T-helper 17 cell (primary cell): ENCODE measurements at places on chromosomes 4 and X. TPM values are rescaled to one million over a fixed set of nuclear protein-coding genes. Genes with fewer than 3 reads are reported as not detected.
A peak's percentile ranks its signal among the peaks of the same experiment; 100 is the strongest.

The FGF2 gene
- 0.31 TPM for total RNA-seq

The FGFBP2 gene
- total RNA-seq, result 0.50 TPM

- peak overlapping the region; percentile 46 for H3K4me3 ChIP-seq
These were observed 556.3 kb downstream of the PPARGC1A start for GRCh38 chr4:23333556-23333945.

DNA sequence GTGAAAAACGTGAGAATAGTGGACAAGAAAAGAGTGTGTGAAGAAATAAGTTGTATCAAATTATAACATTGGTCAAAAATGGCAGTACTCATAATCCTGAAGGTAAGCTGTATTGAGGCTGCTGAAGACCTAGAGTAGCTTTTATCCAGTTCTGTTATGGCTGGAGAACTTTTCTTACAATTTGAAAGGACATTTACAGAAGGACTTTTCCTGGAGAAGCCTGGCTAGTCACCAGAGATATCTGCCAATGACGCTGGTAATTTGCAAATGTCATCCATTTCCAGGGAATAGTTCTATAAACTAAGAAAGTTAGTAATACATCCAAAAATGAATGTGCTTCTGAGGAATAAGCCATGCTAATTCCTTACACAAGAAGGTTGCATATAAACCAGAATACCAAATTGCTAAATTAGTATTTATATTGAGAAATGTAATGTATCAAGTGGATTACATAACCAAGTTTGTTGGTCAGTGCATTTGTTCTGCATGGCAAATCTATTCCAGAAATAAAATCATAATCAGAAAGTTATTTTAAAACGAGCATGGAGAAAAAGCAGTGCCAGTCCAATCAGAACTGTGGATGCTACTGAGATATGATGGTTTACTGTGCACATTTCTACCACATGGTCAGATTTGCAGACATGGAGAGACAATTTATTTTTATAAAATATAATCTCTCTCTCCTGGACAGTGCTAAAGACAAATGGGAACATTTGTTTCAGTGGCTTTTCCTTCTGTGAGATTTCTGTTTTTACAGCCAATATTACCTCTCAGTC lies 743.7 kb upstream of the HS3ST1 start:
- no peaks in the 10 kb centered on the region for H3K4me1 ChIP-seq
- H3K4me3 ChIP-seq, result no peak overlapping the region
- H3K27me3 ChIP-seq, result no peaks in the 10 kb centered on the region
- H3K27ac ChIP-seq, result no peak overlapping the region
- H3K36me3 ChIP-seq, result no peaks in the 10 kb centered on the region

DNA sequence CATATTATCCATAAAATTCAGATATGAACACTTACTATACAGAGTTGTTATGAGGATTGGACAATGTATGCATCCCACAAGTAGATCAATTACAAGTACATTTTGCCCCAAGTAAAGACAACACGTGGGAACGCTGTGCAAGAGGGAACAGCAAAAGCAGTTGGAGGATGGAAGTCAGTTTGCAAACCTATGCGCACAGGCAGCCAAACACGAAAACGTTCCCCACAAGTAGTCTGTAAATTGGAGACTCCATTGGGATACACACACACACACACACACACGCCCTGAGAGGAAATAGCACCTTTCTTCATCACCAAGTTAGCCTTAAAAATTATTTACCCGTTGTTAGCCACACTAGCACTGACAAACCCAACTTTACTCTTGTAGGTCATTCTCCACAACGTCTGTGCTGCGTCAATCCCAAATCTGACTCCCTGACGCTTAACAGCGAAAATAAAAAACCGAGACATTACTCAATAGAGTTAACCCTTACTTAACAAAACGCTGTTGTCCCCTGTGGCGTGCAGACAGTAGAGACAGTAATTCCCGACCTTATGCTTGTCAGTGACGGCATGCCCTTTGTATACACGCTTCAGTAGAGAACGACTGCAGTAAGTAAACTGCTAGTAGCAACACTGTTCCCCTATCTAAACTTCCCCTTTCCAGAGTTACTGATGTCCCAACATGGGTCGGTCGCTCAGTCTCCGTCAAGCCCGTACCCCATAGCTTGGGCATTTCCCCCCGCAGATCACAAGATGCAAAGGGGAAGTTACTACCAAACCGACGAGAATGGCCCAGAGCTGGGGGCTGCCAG lies 730 bp downstream of the MANBA start:
- H3K4me1 ChIP-seq, result peaks cover 34% of the 10 kb centered on the region
- H3K27me3 ChIP-seq, result peaks cover 8% of the 10 kb centered on the region
- peak overlapping the region; percentile 95 for H3K4me3 ChIP-seq
- peaks cover 2% of the 10 kb centered on the region for H3K36me3 ChIP-seq
- H3K27ac ChIP-seq, result peak overlapping the region; percentile 93

GRCh38 chrX:2523911-2524310 lies 23.1 kb upstream of the DHRSX start:
- peaks cover 3% of the 10 kb centered on the region for H3K36me3 ChIP-seq
- H3K27ac ChIP-seq, result no peak overlapping the region
- no peaks in the 10 kb centered on the region for H3K4me1 ChIP-seq
- H3K4me3 ChIP-seq, result no peak overlapping the region
- no peak for DNase-seq

DNA sequence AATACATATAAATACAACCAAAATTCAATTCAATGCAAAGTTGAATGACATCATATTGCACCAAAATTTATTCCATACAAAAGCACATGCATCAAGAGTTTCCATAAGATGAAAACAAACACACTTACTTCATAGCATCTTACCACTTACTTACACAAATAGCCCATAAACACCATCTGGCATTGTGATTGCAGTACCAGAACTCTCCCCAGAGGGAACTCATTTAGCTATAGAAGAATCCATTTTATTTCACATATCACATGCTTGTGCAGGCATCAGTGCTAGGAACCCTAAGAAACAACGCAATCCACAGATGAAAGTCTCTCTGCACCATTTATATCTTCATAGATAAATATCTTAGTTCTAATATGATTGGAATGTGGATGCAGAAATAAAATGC lies 77.9 kb downstream of the SLC7A11 start:
- no peak overlapping the region for H3K27ac ChIP-seq
- no peaks in the 10 kb centered on the region for H3K36me3 ChIP-seq
- no peaks in the 10 kb centered on the region for H3K4me1 ChIP-seq
- DNase-seq, result no peak

DNA sequence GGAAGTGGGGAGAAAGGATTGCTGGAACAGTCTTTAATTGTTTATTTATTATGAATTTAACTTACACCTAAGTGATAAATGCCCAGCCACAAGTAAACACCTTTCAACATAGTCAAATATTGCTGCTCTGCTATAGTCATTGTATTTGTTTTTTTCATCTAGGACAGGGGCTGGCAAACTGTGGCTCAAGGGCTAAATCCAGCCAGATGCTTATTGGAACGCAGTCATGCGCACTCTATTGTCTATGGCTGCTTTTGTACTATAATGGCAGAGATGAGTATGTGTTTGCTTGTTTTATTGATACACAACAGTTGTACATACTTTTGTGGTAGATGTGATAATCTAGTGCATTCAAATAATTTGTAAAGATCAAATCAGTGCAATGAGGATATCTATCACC lies 95.3 kb downstream of the ZAR1 start:
- H3K27ac ChIP-seq, result peak overlapping the region; percentile 67
- H3K4me1 ChIP-seq, result peaks cover 20% of the 10 kb centered on the region
- no peak overlapping the region for H3K4me3 ChIP-seq

- H3K36me3 ChIP-seq, result no peaks in the 10 kb centered on the region
- H3K27me3 ChIP-seq, result no peaks in the 10 kb centered on the region
- peaks cover 10% of the 10 kb centered on the region for H3K4me1 ChIP-seq
- no peak overlapping the region for H3K4me3 ChIP-seq
- DNase-seq, result no peak
These were observed 123.3 kb downstream of the SLC10A7 start for GRCh38 chr4:146398404-146398803.

- H3K4me1 ChIP-seq, result peaks cover 15% of the 10 kb centered on the region
- H3K27ac ChIP-seq, result peak overlapping the region; percentile 19
- peaks cover 15% of the 10 kb centered on the region for H3K27me3 ChIP-seq
- H3K4me3 ChIP-seq, result no peak overlapping the region
These were observed 26.9 kb downstream of the ARSJ start for GRCh38 chr4:113952452-113953029.

DNA sequence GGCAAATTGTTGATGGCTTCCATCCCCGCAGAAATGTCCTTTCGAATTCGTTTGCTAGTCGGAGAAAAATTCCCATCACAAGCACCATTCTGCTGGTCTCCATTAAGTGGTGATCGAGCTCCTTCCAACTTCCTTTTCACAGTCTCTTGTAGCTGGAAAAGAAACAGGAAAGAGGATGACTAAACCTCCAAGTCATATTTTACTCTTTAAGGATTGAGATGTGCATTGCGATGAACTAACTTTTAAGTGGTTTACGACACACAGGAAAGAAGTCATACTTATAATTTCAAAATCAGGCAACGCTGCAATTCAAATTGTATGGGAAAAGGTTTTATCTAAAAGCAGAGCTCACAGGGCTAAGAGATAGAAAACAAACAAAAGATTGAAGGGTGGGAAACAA lies 225.2 kb downstream of the MGST2 start:
- no peak overlapping the region for H3K4me3 ChIP-seq
- H3K36me3 ChIP-seq, result no peaks in the 10 kb centered on the region

DNA sequence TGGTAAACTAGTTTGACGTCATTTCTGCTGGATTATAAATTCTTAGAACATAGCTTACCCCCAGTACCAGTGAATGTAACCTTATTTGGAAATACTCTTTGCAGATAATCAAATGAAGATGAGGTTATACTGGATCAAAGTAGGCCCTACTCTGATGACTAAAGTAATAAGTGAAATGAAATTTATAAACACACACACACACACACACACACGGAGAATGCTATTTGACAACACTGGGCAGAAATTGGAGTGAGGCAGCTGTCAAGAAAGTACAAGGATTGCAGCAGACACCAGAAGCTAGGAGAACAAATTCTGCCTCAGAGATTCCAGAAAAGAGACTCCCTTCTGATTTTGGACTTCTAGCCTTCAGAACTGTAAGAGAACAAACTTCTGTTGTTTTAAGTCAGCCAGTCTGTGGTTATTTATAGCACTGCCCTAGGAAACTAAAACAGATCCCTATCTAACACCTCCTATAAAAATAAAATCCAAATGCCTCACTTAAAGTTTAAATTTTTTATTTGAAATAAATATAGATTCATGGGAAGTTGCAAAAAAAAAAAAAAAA lies 448.6 kb downstream of the PCDH18 start:
- H3K27ac ChIP-seq, result no peak overlapping the region
- no peaks in the 10 kb centered on the region for H3K36me3 ChIP-seq
- DNase-seq, result no peak
- no peaks in the 10 kb centered on the region for H3K27me3 ChIP-seq
- H3K4me1 ChIP-seq, result no peaks in the 10 kb centered on the region

- no peak overlapping the region for H3K27ac ChIP-seq
- no peaks in the 10 kb centered on the region for H3K36me3 ChIP-seq
- no peak for DNase-seq
- H3K27me3 ChIP-seq, result no peaks in the 10 kb centered on the region
- no peak overlapping the region for H3K4me3 ChIP-seq
- peaks cover 16% of the 10 kb centered on the region for H3K4me1 ChIP-seq
These were observed 39.0 kb upstream of the RASL11B start for GRCh38 chr4:52822972-52823701.

DNA sequence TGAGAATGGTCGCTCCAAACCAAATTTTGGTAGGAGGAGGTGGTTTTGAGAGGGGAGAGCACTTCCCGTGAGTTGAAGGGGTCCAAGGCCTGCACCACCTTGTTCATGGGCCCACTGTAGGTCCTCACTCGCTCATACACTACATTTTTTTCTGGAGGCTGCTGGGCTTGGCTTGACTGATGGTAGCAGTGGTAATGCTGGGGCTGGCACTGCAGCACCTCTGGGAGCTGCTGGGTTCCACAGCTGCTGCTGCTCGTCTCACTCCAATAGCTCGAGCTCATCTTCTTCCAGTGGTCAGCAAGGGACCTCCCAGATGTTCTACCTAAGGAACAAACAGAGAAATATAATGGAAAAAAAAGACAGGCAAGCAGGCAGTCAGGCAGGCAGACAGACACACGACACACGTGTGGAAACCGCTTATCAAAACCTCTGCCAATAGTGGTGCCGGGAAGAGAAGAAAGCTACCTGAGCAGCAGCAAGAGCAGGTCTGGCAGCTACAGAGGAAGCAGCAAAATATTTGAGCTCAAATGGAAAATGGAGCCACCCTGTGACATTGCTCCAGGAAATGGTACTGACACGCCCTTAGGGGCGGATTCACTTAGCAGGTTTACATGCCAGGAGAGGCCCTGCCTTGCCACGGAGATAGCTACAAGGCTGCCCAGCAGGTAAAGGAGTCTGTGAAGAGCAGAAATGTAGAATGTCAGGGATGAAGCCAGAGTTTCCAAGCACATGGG lies at the start of gene POF1B:
POF1B (minus strand) TSS at position 492 of the 734 bp plus-strand sequence; CDS start at position 281, 211 bp downstream.
- no peak for DNase-seq
- H3K27me3 ChIP-seq, result no peaks in the 10 kb centered on the region
- no peaks in the 10 kb centered on the region for H3K36me3 ChIP-seq
- peak within 1 kb of the TSS; percentile 28 for H3K4me3 ChIP-seq
- H3K27ac ChIP-seq, result no peak within 1 kb of the TSS
